ENCODE measurements at places on chromosomes 1 and 21.

DNA sequence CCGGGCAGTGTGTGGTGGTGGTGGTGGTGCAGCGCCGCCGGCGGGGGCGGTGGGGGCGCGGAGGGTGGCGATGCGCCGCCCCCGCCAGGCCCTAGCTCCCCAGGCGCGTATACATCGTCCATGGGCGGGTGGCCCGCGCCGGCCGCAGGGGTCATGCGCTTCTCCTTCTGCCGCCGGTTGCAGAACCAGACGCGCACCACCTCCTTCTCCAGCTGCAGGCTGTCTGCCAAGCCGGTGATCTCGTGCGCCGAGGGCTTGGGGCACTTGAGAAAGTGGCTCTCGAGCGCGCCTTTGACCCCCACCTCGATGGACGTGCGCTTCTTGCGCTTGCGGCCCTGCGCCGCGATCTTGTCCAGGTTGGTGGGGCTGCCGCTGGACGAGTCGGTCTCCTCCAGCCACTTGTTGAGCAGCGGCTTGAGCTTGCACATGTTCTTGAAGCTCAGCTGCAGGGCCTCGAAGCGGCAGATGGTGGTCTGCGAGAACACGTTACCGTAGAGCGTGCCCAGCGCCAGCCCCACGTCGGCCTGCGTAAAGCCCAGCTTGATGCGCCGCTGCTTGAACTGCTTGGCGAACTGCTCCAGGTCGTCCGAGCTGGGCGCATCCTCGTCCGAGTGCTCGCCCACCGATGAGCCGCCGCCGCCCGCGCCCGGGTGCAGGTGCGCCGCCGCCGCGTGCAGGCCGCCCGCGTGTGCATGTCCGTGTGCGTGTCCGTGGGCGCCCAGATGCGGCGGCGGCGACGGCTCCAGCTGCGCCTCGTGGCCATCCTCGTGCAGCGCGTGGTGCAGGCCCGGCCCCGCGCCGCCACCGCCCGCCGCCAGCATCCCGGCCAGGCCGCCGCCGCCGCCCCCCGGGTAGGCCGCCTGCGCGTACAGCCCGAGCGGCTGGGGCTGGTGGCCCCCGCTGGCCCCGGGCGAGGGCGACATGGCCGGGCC is 926 bp downstream of the POU3F1 start:
- DNase-seq = peak; percentile 100

DNA sequence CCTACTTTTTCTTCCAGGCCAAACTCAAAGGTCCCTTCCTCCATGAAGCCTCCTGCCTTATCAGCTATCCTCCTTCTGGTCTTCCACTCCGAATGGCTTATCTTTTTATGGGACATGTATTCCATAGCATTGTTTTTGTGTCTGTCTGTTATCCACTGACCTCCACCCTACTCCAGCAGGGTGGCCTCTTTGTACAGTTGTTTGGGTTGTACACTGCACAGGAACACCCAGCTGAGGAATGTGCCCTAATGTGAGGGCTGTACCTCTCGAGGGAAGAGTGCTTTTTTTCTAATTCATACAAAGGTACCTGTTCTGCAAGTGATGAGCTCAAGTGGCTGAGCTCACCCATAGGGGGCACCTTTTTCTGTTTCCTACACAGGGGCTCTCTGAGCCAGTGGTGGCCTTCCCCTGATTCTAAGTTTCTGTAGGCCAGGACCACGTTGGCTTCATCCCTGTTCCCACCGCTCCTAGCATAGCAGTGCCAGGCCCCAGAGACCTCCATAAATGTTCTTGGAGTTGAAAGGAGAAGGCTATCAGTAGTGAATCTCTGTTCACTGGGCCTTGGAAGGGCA is 108.2 kb downstream of the FOXD2 start:
- DNase-seq = no peak

DNA sequence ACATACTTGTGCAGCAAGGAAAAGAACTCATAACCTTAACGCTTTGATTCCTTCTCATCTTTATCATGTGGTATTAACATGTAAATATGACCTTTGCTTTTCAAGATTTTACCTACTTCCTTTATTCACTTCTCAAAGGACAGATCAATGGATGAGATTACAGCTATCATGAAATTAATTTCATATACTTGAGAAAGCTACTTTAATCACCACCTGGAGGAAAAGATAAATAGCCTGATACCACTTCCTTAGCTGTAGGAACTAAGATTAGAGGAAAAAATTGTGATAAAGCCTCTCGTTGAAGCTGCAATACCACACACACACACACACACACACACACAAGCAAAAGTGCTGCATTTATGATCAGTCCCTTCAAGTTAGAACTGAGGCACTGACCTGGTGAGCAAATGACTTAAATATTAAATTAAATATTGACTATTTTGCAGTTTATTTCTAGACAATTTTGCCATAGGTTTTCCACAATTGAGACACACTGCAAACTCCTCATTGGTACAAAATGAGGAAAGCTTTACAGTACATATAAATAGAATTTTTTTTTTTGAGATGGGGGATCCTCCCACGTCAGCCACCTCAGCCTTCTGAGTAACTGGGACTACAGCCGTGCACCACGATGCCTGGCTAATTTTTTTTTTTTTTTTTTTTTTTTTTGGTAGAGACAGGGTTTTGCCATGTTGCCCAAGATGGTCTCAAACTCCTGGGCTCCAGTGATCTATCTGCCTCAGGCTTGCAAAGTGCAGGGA is 27.2 kb upstream of the DMRTB1 start:
- no peak for DNase-seq

GRCh38 chr1:192065087-192065486 is 93.2 kb upstream of the RGS18 start:
- no peak for DNase-seq

GRCh38 chr1:116119876-116120275 is 8.7 kb downstream of the MAB21L3 start:
- DNase-seq = no peak

GRCh38 chr1:14593302-14593701 is 5.2 kb upstream of the KAZN start:
- DNase-seq = no peak

- peak; percentile 8 for DNase-seq
Observed at GRCh38 chr1:165403835-165404482, 41.0 kb downstream of the RXRG start.

- DNase-seq = no peak
Observed at GRCh38 chr1:213260311-213261075, 209.5 kb downstream of the RPS6KC1 start.
